ENCODE measurements at places on chromosomes 6 and 20. TPM values are rescaled to one million over a fixed set of nuclear protein-coding genes. Genes with fewer than 3 reads are reported as not detected.

Gene RCAN2
- not detected for polyA plus RNA-seq

Gene IL17A
- polyA plus RNA-seq: not detected

Gene RNF144B
- 6.2 TPM for polyA plus RNA-seq

Gene PTGIS
- not detected for polyA plus RNA-seq

Gene PLCB1
- 0.28 TPM for polyA plus RNA-seq

Gene FAXC
- polyA plus RNA-seq: not detected

Gene NHLRC1
- 0.40 TPM for polyA plus RNA-seq

Gene CST4
- not detected for polyA plus RNA-seq

Gene ARMH2
- 0.50 TPM for polyA plus RNA-seq

Gene MGME1
- 29.2 TPM for polyA plus RNA-seq

Gene HFE
- polyA plus RNA-seq: 7.2 TPM

Gene APCDD1L
- polyA plus RNA-seq: 0.06 TPM

Gene SNX21
- 2.4 TPM for polyA plus RNA-seq

Gene C6orf58
- polyA plus RNA-seq: not detected

Gene PTK7
- polyA plus RNA-seq: not detected

Gene RNF39
- not detected for polyA plus RNA-seq

Gene OR2B6
- not detected for polyA plus RNA-seq

Gene FAM217A
- polyA plus RNA-seq: not detected

Gene LY6G6C
- not detected for polyA plus RNA-seq

Gene SAMD5
- not detected for polyA plus RNA-seq

Gene ZHX3
- polyA plus RNA-seq: 3.4 TPM

Gene BMP7
- not detected for polyA plus RNA-seq

Gene SIGLEC1
- polyA plus RNA-seq: not detected

Gene PNPLA1
- polyA plus RNA-seq: 0.19 TPM

Gene GFOD1
- 10.9 TPM for polyA plus RNA-seq

Gene ACSS1
- polyA plus RNA-seq: 59.8 TPM

Gene JARID2
- 10.8 TPM for polyA plus RNA-seq

Gene CRISP3
- not detected for polyA plus RNA-seq

Gene IMPG1
- polyA plus RNA-seq: not detected

Gene E2F3
- 3.0 TPM for polyA plus RNA-seq

Gene C6orf163
- polyA plus RNA-seq: 0.56 TPM

Gene RFX6
- not detected for polyA plus RNA-seq

Gene TFAP2B
- polyA plus RNA-seq: not detected

Gene SNAP25
- polyA plus RNA-seq: not detected

Gene CST5
- not detected for polyA plus RNA-seq

Gene SLC16A10
- polyA plus RNA-seq: 1.2 TPM

Gene CTAGE9
- polyA plus RNA-seq: not detected

Gene HMGCLL1
- polyA plus RNA-seq: not detected

Gene UNC93A
- not detected for polyA plus RNA-seq

Gene ZBTB46
- polyA plus RNA-seq: 0.04 TPM

Gene ALDH8A1
- not detected for polyA plus RNA-seq

Gene ZKSCAN3
- polyA plus RNA-seq: 1.9 TPM

Gene SPAG4
- 1.9 TPM for polyA plus RNA-seq

Gene PRPF6
- 106 TPM for polyA plus RNA-seq

Gene EFCAB8
- polyA plus RNA-seq: not detected

Gene HLA-DRA
- polyA plus RNA-seq: 8,827 TPM

Gene PNLDC1
- 0.89 TPM for polyA plus RNA-seq

Gene TMEM14A
- 34.6 TPM for polyA plus RNA-seq

Gene C6orf15
- not detected for polyA plus RNA-seq

Data from IgD-negative memory B cell (primary cell).